NCI-H526 (cell line): ENCODE measurements at places on chromosomes 7 and 10.

GRCh38 chr10:70782086-70782745 lies 3.0 kb downstream of the TBATA start:
- no peak for DNase-seq

DNA sequence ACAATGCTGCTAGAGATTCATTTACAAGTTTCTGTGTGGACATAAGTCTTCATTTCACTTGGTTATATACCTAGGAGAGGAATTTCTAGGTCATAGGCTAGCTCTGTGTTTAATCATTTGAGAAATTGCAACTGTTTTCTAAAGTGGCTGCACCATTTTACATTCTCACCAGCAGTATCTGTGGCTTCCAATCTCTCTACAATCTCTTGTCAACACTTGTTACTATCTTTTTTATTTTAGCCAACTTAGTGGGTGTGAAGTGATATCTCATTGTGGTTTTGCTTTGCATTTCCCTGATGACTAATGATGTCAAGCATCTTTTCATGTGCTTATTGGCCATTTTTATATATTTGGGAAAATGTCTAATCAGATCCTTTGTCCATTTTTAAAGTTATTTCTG lies 53.0 kb upstream of the DRGX start:
- no peak for DNase-seq

DNA sequence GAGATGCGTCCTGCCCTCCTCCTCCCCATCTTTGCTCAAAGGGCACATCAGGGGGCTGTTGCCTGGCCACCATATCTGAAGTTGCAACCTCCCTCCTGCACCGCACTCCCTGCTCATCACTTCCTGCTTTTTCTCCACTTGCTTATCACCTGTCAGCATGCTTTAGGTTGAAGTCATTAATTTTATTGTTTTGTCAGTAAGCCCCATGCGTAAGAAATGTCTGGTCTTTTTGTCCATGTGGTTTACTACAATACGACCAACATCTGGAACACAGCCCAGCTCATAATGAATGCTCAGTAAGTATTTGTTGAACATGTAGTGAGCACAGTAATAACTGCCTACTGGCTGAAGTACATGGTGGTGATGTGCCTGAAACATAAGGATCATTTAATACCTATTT lies 71.6 kb upstream of the GJD4 start:
- no peak for DNase-seq

DNA sequence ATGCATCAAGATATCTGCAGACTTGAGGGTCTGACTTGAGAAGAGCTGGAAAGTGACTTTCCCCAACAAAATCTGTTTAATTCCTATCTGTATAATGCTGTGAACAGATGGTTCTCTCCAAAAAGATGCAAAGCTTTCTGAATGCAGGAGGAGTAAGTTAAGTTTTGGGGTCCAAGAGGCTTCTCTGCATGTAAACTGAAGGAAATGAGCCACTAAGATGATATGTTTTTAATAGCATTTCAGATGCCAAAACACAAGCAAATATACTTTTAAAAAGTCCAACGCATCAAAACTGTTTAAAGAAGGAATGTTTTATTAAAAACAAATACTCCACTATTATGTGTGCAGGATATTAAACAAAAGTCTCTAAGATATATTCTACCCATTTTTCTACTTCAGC lies 137.0 kb downstream of the STRA8 start:
- DNase-seq = no peak

DNA sequence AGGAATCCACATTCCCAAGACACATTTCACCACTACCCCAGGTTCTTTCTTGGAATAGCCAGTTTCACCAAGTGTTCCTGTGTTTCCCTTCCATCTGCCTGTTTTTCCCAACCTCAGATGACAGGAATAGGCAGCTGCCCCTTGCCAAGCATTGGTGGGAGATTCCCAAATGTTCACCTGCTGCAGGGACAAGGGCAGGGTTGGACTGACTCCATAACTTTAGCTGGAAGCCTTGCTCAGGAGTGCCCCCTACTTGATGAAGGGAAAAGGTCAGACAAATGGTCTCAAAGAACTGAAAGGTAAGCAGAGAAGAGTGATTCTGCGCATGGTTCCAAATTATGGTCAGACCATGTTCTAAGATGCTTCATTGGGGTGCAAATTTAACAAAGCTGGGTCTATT lies 45.1 kb upstream of the LYZL1 start:
- DNase-seq = no peak

DNA sequence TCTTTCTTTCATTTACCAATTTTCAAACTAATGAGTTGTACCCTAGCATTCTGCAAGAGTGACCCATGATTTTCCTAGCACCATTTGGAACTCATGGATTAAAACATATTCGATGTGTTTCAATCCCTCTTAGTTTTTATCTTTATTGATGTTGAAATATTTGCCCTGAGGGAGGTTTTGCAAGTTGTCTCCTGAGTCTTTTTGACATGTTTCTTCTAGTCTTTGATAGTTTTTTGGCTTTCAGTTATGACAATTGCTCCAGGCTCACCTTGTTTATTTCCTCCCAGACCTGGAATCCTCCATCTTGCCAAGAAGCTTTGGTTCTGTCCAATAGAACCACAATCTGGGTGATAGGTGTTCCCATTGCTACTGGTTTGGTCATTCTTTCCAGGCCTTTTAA lies 327.8 kb downstream of the WDR11 start:
- DNase-seq = no peak

- DNase-seq = no peak
These were observed 820.6 kb downstream of the CCSER2 start for GRCh38 chr10:85148693-85149640.

DNA sequence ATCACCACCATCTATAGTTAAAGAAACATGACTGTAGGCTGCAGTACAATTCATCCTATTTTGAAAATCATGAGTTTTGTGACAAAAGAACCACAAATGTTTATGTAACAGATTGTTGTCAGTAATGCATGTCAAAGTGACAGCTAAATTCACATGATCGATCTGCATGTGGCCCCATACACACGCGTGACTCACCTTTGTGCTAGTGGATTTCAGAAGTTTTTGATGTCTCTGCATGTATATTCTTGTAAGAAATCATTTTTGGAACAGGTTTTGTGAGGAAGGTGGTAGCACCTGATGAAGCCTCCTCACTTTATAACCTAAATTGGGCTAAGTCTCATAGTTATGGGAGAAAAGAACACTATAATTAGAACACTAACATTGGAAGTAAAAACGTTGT lies 17.1 kb downstream of the RNF32 start:
- no peak for DNase-seq

- peak; percentile 32 for DNase-seq
These were observed 2.3 kb downstream of the ERLIN1 start for GRCh38 chr10:100183481-100183880.

GRCh38 chr7:191105-191980 lies 1.0 kb upstream of the FAM20C start:
- DNase-seq = no peak

DNA sequence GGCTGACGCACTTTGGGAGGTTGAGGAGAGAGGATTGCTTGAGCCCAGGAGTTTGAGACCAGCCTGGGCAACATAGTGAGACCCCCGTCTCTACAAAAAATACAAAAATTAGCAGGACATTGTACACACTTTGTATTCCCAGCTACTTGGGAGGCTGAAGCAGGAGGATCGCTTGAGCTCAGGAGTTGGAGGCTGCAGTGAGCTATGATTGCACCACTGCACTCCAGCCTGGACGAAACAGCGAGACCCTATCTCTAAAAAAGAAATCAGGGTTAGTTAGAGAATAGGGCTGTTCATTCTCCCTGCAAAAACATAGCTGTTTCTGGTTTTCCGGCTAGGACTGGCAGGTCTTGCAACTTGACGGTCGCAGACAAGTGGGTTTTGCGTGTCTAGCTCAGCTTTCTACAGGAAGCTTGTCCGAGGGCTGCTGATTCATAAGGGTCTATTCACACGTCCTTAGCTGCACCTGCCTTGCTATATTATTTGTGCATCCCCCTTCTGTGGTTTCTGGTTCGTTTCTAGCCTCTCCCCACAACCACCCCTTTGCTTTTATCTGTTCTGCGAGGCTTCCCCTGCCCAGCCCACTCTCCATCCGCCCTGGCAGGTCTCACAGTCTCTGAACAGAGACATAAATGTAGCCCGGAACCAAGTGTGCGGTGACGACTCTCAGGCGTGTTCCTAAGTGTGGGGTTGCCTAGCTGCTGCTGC lies 10.7 kb downstream of the AMZ1 start:
- no peak for DNase-seq

DNA sequence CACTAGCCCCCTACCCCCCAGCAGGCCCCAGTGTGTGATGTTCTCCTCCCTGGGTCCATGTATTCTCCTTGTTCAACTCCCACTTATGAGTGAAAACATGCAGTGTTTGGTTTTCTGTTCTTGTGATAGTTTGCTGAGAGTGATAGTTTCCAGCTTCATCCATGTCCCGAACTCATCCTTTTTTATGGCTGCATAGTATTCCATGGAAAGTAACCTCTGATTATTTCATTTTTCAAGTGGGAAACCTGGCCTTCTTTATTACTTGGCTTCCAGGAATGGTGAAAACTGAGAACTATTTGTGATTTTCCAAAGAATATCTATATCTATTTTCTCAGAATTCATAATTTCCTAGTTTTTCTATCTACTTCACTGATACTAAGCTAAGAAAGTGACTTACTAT lies 235.0 kb downstream of the MTERF1 start:
- no peak for DNase-seq

DNA sequence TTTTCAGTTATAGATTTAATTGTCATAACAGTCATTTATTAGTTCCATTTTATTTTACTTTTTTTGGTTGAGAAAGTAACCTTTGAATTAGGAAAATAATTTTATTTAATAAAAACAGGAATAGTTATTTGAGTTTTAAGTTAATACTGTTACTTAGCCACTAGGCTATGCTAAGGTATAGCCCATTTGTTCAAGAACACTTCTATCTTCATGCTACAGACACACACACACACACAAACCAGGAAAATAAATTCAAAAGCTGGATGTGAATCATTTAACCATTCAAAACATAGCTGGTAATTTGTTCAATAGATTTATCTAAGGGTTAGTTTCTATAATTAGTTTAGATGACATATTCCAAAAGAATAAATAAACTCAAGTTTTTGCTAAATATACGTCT lies 148.4 kb downstream of the RNF133 start:
- DNase-seq = no peak

- no peak for DNase-seq
These were observed 274.3 kb upstream of the NEBL start for GRCh38 chr10:21171197-21171935.

DNA sequence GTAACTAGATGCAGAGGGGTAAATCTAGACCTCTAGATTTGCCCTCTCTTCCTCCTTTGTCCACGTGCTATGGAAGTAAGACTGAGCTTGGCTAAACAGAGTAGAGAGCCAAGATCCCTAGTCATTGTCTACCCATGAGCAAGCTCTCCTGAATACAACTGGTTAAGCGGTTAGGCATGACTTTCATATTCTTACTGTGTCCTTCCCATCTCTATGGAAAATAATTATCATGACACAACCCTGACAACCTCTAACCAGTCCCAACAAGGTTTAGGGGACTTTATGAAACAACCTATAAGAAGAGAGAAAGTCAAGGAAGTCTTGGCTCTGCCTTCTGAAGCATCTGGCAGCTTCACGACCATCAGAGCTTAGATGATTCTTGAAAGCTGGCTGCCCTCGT lies 7.8 kb upstream of the LAMB4 start:
- DNase-seq = no peak

GRCh38 chr7:73766556-73767229 lies 3.4 kb downstream of the CLDN3 start:
- DNase-seq = peak; percentile 35

- no peak for DNase-seq
These were observed 1188.4 kb upstream of the AUTS2 start for GRCh38 chr7:68409851-68410250.

- peak; percentile 25 for DNase-seq
These were observed 47.3 kb downstream of the MYPN start for GRCh38 chr10:68156373-68157185.

GRCh38 chr10:130971123-130971435 lies 340.4 kb downstream of the TCERG1L start:
- DNase-seq = no peak

DNA sequence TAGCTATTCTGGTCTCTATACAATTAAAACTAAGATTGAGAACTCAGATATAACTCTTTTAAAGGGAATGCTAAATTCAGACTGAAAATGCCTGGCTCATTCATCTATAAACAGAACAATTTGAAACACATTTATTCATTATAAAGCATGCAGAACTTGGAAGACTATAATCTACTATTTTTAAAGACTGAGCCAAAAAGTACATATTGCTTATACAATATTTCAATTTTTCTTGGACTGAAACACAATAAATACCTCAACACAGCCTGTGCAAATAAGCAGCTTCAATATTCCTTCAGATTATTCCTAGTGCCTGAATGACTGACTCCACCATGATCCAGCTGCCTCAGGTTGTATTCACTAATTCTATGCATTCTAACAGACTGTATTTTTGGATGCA lies 15.5 kb upstream of the PHYH start:
- no peak for DNase-seq

- DNase-seq = no peak
These were observed 12.6 kb upstream of the CNOT4 start for GRCh38 chr7:135522509-135522908.

DNA sequence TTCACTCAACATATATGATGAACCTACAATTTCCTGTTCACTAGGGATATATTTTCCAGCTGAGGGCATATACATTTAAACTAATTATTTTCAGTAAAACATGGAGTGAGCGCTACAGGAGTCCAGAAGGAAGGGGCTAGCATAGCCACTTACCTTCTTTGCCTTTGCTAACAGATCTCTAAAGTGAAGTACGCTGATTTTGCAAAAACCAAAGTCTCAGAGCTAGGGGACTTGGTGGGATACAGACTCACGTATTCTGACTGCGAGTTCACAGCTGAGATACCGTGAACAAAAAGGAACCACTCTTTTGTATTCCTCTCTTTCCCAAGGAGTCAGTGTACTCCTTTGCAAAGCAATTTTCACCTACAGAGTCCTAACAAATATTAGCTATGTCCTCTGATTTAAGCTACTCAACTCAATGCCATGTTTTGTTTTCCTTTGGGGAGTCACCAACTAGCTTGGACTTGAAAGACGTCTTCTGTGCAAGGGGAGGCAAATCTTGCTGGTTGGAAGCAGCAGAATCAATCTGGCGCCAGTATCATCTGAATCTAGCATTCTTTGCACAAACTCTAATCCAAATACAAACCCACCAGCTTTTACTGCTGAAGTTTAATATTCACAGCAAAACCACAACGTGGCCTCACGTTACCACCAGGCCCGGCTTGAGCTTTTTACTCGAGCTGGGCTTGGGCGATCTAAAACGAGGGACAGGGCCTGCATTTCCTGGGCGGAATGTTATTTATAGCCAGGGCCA lies 657 bp downstream of the CDNF start:
- DNase-seq = peak; percentile 15

GRCh38 chr7:91537260-91538152 lies 273.3 kb downstream of the FZD1 start:
- peak; percentile 23 for DNase-seq

DNA sequence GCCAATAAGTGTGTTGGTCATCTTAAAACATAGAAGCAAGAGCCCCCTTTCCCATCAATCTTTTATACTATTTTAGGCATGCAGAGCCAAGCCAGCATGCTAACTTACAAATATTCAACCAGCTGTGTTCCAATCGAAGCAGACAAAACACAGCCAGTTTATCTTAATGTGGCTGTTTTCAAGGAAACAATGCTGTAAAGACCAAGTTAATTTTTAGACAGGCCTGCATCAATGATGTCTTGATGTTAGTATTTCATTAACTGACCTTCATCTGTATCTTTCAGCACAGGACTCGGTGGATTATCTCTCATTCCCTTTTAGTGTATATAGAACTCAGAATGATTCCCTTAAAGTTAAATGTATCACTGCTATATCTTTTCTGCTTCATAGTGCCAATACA lies 262.0 kb upstream of the ZWINT start:
- no peak for DNase-seq

- DNase-seq = no peak
These were observed 126.6 kb upstream of the PARD3 start for GRCh38 chr10:34941471-34942357.
